ENCODE measurements at places on chromosomes 6 and 20.

DNA sequence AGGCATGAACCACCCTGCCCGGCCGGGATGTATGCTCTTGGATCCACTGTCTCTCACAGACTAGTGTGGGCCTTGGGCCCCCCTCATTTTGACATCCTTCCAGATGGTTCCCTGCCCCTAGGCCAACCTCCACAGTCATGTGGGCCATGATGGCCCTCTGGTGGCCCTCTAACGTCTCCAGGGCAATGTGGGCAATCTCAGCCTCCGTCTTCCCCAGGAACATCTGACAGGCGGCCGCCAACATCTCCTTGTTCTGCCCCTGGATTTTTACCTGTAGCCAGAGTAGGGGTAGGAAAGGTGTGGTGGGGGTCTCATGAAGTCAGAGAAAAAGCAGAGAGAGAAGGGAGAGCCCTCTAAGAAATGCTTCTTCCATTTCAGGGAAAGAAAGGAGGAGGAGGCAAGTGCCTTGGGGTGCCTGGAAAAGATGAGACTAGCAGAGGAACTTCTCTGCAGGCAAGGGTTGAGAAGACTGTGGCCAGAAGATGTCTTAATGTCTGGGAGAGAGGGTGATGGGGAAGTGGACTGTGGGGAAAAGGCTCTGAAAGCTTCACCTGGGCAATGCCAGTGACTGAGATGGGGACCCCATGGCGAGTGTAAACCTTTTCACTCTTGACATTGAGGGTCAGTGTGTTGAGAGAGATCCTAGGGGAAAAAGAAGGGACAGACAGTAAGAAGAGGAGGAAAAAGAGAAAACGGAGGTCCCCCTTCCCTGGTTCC is 1.3 kb downstream of the FLOT1 start:
- DNase-seq: no peak

DNA sequence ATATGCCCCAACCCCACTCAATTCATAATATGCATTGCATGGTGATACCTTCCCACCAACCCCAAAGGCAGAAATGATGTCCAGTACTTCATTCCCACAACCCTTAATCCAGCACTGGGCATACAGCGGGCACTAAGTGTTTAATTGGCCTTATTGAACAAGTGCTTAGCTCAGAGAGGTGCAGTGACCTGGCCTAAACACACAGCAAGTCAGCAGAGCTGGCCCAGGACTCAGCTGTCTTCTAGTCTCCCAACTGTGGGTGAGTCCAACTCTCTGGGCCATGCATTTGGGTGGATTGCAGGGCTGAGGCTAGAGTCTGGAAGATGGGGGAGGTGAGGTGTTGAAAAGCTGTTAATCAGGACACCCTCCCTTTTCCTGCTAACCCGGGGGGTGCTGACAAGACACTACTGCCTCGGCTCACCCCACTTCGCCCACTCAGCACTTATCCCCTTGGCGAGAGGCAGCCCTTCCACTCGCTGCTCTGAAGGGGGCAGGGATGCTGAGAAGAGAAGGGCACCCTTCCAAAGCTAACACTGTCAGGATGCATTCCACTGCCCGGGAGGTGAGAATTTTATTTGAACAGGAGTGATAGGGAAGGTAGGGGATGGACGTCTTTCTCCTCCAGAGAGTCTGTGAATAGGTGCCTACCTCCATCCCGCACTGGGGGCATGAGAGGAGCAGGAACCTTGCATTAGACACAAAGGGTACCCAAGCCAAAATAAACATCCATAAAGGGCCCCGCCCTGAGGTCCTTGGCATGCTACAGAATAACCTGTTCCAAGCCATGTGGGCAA is 14.2 kb downstream of the KCNK5 start:
- DNase-seq: no peak

- no peak for DNase-seq
Observed at GRCh38 chr6:91149956-91150705, 563.3 kb upstream of the MAP3K7 start.

- DNase-seq: no peak
Observed at GRCh38 chr20:10654630-10655029, 19.2 kb downstream of the JAG1 start.

GRCh38 chr6:3715285-3715684 is 36.2 kb downstream of the PXDC1 start:
- DNase-seq: no peak

DNA sequence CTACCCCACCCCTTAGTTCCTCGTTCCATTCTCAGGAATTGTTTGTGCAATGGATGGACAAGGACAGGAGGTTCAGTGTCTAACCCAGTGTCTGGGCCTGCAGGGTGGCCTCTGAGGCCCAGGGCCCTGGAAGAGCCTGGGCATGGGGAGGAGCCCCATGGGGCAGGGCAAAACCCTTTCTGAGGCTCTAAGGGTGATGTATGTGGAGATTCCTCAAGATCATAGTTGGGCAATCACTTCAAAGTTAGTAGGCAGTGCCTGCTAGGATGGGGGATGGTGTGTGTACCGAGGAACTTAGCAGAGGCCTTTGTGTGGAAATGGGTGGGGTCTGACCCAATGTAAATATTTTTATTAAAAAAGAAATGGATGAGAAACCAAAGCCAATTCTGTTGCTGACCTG is 6.7 kb upstream of the C2 start:
- no peak for DNase-seq

DNA sequence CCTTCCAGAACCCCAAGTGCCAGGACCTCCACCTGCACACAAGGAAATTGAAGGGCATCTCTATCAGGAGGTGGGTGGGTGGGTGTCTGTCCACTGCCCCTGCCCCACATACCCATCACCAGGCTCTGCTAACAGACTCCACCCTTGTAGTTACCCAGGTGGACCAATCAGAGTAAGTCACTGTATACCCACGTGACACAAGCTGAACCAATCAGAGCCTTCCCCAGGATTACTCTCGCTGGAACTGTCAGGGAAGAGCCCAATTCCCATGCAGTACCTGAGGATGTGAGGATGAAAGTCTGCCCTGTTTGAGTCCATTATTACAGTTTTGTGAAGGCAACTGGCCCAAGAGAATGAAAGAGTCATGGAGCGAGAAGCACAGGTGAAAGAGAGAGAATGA is 4.2 kb downstream of the OCSTAMP start:
- DNase-seq: no peak

GRCh38 chr6:159056003-159056402 is 11.2 kb upstream of the TAGAP start:
- no peak for DNase-seq

DNA sequence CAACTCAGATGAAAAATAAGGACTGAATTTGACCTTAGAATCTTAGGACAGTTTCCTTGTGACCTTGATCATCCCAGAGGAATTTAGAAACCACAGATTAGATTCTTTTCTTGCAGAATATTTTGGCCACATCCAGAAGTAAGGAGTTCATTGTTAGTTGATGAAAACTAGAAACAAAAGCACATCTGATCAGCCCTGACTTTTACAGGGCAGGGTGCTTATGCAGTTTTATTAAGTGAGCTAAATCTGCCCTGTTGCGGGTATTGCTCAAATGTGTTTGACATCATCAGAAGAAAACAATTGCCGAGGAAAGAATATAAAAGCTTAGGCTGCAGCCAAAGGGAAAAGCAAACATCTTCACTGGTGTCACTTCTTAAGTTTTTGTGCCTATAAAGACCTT is 100.8 kb downstream of the MTFR2 start:
- no peak for DNase-seq

DNA sequence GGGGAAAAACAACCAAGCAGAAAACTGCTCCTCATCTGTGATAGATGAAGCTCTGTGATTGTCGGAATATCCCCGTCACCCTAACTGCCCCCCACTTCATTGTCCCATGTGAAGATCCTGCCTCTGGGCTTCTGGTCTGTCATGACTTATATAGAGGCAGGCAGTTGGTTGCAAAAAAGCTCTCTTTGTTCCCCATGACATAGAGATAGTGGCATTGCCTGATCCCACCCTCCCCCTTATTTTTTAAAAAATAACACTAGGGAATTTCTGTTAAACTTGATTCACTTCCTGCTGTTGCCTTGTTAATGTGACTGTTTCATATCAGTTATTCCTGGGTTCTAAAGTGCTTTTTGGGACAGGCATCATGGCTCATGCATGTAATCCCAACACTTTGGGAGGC is 203.1 kb downstream of the JARID2 start:
- no peak for DNase-seq

DNA sequence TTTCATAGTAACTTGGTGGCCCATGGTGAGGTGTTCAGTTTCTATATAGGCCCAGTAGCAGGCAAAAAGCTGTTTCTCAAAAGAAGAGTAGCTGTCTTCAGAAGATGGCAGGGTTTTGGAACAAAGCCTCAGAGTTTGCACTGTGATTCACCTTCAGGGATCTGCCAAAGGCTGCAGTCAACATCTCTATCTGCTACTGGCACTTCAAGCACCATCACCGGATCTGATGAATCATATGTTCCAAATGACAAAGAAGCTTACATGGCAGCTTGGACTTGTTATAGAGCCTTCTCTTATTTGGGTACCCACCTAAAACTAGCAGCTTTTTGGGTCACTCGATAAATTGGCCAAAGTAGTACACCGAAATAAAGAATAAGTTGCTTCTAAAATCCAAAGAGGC is 39.5 kb downstream of the PKIB start:
- no peak for DNase-seq

DNA sequence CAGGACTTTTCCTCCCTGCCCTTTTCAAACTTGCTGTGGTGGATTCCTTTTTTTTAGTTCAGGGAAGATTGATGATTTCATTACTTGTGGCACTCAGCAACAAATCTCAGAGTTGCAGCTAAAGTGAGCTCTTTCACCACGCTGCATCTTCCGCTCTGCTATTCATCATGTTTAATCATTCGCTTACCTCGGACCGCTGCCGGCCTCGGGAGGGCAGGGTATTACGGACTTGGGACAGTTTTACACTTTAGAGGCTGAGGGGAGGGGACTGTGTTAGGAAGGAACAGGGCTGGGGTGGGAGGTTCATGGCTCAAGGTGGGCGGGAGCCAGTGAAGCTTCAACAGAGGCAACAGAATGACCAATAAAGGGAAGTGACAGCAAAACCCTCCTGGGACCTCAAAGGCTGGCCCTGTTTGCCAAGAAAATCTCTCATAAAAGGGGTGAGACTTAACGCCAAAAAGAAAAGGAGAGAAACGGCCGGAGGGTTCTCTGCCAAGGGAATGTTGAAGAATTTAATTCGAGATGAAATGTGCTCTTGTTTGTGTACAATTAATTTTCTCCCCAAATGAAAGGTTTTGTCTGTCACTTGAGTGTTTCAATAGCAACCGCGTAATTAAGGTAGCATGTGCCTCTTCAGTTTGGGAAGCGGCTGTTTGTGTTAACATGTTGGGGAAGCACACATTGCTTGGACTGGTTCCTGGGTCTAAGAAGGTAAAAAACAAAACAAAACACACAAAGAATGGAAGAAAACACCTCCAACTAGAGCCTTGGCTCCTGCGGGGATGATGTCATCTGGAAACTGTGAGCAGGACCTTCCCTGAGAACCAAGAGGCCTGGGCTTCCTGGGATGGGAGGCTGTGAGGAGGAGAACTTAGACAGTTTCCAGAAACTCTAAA is 72.5 kb upstream of the SULF2 start:
- no peak for DNase-seq

- no peak for DNase-seq
Observed at GRCh38 chr6:110619275-110619908, 143.0 kb upstream of the SLC22A16 start.

- no peak for DNase-seq
Observed at GRCh38 chr6:19370831-19371230, 466.3 kb upstream of the ID4 start.

GRCh38 chr6:125932451-125932795 is 24.1 kb upstream of the HINT3 start:
- no peak for DNase-seq

- no peak for DNase-seq
Observed at GRCh38 chr6:116557893-116558292, 4.3 kb downstream of the CALHM4 start.

GRCh38 chr6:28896505-28897368 is 27.0 kb downstream of the TRIM27 start:
- peak; percentile 30 for DNase-seq

- no peak for DNase-seq
Observed at GRCh38 chr20:49228676-49229075, 9.5 kb downstream of the DDX27 start.

DNA sequence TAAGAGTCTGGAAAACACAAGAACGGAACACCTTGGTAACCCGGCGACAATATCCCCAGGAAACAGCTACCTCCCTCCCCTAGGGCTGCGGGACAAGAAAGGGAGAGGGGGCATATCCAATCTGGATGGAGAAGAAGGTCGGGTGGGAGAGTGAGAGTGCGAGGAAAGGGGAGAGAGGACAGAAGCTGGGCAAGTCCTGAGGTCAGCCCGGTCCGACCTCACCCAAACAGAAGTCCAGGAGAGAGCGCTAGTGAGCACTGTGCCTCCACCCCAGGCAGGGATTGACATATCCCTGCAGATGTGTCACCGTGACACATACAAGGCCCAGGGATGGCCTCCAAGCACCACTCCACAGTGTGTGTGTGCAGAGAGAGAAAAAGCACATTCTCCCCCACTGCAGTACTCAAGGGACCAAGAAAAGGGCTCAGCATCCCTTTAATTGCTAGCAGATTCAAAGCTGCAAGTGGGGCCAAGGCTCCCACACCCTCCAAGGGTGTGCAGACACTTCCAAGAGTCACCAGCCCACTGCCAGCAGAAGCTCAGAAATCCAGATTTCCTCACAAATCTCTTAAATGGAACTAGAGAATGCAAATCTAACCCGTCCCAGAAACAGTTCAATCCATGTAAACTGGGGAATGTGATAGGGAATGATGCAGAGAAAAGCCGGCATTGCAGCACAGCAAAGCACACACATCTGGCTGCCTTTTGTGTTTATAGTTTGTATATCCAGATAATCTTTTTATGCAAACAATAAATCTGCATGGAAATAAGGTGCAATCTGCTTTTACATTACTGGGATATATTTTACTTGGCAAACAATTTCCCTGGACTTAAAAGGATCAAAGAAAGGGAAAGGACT is 3.1 kb downstream of the PXDC1 start:
- DNase-seq: no peak

GRCh38 chr6:56746767-56747504 is 104.2 kb upstream of the DST start:
- no peak for DNase-seq

DNA sequence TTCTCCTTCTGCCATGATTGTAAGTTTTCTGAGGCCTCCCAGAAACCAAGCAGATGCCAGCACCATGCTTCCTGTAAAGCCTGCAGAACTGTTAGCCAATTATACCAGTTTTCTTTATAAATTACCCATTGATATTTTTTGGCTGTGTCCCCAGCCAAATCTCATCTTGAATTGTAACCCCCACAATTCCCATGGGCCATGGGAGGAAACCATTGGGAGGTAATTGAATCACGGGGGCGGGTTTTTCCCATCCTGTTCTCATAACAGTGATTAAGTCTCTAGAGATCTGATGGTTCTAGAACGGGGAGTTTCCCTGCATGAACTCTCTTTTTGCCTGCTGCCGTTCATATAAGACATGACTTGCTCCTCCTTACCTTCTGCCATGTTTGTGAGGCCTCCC is 788.5 kb downstream of the C6orf118 start:
- no peak for DNase-seq
